Dermis microvascular lymphatic vessel endothelial cell (primary cell): ENCODE measurements at places on chromosomes 12 and 14. TPM values are rescaled to one million over a fixed set of nuclear protein-coding genes. Genes with fewer than 3 reads are reported as not detected.

DNA sequence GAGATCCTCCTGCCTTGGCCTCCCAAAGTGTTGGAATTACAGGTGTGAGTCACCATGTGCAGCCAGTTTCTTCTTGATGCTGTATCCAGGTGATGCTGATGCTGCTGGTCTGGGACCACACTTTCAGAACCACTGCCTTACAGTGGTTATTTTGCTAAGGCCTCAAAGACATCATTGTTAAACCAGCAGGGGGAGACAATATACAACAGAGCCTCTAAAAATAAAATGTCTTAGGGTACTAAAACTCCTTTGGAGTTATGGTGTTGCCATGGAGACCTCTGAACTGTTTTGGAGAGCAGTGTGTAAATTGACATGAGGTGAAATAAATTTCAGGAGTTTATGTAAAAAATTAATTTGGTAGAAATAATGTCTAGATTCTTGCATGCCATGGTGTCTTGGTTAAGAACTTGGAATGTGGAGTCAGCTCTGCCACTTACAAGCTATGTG, 1.1 kb upstream of the ARG2 start:
- DNase-seq: peak; percentile 81

The KLRK1 gene
- total RNA-seq: not detected in 2 replicates

DNA sequence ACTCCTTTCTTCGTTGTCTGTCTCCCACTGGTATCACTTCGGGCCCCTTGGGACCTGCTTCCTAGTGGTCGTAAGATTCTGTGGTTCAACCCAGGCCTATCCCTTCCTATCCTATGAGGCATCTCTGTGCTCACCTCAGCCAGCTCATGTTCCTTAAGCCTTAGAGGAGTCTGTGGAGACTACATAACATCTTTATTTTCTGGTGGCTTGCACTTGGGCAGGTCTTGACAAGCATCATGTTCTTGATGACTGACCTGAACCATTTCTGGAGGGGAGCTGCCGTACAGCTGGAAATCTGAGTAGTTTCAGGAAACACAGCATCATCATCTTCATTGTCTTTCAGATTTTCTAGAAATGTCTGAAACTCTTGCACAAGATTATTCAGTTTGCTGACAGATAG, 69.3 kb downstream of the PPFIBP1 start:
- no peak for DNase-seq

The VRTN gene
- not detected in 2 replicates for total RNA-seq

DNA sequence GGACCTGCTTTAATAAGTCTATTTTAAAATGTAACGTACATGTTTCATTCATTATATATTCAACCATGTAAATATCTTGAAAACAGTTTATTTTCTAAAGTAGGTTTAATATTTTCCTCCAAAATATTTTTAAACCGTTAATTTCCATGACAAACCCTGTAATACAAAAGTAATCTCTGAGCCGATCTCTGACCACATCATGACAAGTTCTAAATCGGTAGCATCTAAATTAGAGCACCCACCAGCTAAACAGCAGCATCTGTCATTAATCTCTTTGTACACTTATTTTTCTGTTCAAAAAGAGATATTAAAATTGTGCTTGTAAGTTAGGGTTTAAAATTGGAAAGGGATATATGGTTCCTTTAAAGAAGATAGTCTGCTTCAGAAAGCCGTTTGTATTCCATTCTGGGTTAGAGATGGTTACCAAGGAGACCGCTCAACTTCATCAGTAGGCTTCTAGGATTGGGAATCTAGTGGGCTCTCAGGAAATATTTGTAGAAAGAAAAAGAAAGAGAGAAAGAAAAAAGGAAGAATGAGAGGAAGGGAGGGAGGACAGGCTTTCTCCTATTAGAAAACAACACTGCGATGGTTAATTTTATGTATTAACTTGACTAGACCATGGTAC, 232.5 kb upstream of the FOXN3 start:
- no peak for DNase-seq

The C3AR1 gene
- 0.13 and 0.26 TPM in 2 replicates for total RNA-seq

The DIO2 gene
- under 0.01 TPM in 1 of 2 replicates, not detected in the other for total RNA-seq

DNA sequence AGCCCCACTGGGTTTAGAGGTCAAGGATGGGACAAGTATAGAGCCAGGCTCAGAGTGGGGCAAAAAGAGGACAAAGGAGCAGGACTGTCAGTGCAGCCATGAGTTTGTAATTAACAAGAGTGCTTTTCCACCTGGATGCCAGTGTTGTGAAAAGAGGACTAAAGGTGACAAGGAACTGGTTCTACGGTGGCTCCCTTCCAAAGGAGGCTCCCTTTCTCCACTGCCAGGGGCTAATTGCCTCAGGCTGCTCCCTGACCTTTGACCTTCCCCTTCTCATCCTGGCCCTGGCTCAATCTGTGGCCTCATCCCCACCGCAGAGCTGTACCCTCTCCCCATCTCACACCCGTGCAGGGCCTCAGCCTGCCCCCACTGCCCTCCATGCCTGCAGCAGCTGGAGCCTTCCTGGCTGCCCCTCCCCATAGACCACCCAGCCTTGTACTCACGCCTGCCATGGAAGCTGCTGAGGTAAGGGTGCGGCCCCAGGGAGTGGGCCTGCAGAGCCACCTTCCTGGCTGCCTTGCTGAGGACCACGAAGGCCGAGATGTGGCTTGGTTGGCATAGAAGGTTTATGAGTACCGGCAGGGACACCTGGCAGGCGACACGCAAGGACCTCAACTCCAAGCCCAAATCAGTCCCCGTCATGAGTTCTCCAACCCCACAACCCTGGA, 24.8 kb upstream of the FKBP4 start:
- DNase-seq: no peak

The TMEM132D gene
- total RNA-seq: not detected in 2 replicates

DNA sequence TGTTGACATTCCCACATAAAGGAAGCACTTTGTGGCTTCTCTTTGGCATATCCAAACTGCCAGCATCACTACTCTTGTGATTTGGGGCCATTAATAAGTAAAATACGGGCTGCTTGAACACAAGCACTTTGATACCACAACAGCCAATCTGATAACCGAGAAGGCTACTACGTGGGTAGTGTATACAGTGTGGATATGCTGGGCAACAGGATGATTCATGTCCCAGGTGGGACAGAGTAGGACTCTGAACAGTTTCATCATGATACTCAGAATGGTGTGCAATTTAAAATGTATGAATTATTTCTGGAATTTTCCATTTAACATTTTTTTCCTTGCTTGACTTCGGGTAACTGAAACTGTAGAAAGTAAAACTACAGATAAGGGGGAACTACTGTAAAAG, 225.0 kb upstream of the DDHD1 start:
- no peak for DNase-seq

DNA sequence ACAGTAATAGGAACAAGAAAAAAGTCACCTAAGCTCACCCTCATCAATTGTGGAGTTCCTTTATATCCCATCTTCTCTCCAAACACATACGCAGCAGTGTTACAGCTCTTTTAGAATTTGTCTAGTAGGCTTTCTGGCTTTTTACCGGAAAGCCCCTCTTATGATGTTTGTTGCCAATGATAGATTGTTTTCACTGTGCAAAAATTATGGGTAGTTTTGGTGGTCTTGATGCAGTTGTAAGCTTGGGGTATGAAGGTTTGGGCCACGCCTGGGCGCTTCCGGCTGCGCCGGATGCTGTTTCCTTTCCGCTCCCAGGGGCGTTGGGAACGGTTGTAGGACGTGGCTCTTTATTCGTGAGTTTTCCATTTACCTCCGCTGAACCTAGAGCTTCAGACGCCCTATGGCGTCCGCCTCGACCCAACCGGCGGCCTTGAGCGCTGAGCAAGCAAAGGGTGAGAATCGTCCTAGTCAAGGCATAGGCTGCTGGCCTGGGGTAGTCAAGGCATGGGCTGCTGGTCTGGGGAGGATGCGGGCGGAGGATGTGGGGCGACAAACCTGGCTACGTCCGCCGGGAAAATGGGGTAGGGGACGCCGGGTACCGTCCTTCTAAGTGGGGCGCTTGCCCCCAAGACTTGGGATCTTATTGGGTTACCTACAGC, at the start of the genes C12orf57 and RNU7-1:
C12orf57 (plus strand) TSS at position 301 of the 659 bp plus-strand sequence; CDS start at position 401, 100 bp downstream.
RNU7-1 (plus strand) TSS at position 95 of the 659 bp plus-strand sequence.
- peak; percentile 87 for DNase-seq

DNA sequence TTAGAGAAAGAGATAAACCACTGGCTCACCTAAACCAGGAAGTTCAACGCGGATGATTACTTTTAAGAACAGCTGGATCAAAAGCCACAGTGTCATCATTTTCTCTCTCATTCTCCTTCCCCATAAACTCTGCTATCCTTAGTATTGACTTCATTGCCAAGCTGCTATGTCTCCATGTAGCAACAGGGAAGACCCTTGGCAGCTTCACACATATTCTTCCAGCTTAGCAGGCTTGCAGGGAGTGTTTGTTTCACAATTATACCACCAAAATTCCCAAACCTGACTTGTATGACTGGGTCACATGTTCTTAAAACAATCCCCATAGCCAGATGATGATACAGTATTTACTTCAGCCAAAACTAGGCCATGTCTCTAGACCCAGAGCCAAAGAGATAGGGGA, 235.5 kb downstream of the PAWR start:
- no peak for DNase-seq
